Cardiac ventricle fibroblast (primary cell): ENCODE measurements at places on chromosomes 16 and 17. TPM values are rescaled to one million over a fixed set of nuclear protein-coding genes. Genes with fewer than 3 reads are reported as not detected.

The ODAD4 gene
- total RNA-seq = 0.06 and 0.20 TPM in 2 replicates

The MPV17L gene
- 0.34 and 0.62 TPM in 2 replicates for total RNA-seq

The RRAD gene
- total RNA-seq = 1.00 TPM in 1 of 2 replicates, not detected in the other

The FAM171A2 gene
- total RNA-seq = 2.6 and 6.6 TPM in 2 replicates

The KRTAP4-5 gene
- total RNA-seq = not detected in 2 replicates

The GFAP gene
- not detected in 2 replicates for total RNA-seq

The HAGHL gene
- 5.9 and 16.4 TPM in 2 replicates for total RNA-seq

The KCTD11 gene
- total RNA-seq = 11.9 and 14.6 TPM in 2 replicates

The TNFRSF17 gene
- total RNA-seq = not detected in 2 replicates

The GNGT2 gene
- not detected in 2 replicates for total RNA-seq

The TOX3 gene
- not detected in 2 replicates for total RNA-seq

The CRYBA1 gene
- not detected in 2 replicates for total RNA-seq

The TEX14 gene
- 0.34 TPM in 1 of 2 replicates, not detected in the other for total RNA-seq

The USP43 gene
- not detected in 2 replicates for total RNA-seq

The NPIPA7 gene
- 4.7 and 7.4 TPM in 2 replicates for total RNA-seq

The KRTAP4-6 gene
- not detected in 2 replicates for total RNA-seq

The RNF43 gene
- not detected in 2 replicates for total RNA-seq

The RNU2-1 gene
- total RNA-seq = not detected in 2 replicates

The HOXB9 gene
- total RNA-seq = not detected in 2 replicates

The ATP6V0D1 gene
- total RNA-seq = 99.7 and 107 TPM in 2 replicates

The MRM1 gene
- 3.5 and 7.1 TPM in 2 replicates for total RNA-seq

The PRSS8 gene
- not detected in 2 replicates for total RNA-seq

The RCVRN gene
- total RNA-seq = not detected in 2 replicates

The CDRT4 gene
- total RNA-seq = 0.37 TPM in 1 of 2 replicates, not detected in the other

The HOXB7 gene
- not detected in 2 replicates for total RNA-seq

The GPR142 gene
- not detected in 2 replicates for total RNA-seq

The SEZ6 gene
- not detected in 2 replicates for total RNA-seq

The EPOP gene
- 4.4 and 4.5 TPM in 2 replicates for total RNA-seq
